ENCODE measurements at places on chromosomes 12 and 14.
A peak's percentile ranks its signal among the peaks of the same experiment; 100 is the strongest.

DNA sequence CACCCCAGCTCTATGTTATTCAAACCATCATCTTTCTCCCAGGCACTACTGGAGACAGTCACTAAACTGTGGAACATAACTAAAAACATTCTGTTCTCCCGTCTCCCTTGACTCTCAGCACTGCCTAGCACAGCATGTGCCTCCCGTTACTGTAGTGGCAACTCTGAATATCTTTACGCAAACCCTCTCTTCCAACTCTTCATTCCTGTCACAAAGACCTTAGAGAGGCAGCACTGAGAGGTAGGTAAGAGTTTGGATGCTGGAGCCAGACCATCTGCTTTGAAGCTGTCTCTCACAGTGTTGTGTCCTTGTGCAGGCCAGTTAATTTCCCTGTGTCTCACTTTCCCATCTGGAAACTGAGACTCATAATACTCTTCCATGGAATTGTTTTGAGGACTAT lies 108.1 kb downstream of the DIP2B start:
- no peak for DNase-seq

GRCh38 chr12:88036353-88036965 lies 7.3 kb upstream of the C12orf50 start:
- DNase-seq, result no peak

GRCh38 chr14:49014476-49014875 lies 571.7 kb downstream of the RPS29 start:
- DNase-seq, result no peak

DNA sequence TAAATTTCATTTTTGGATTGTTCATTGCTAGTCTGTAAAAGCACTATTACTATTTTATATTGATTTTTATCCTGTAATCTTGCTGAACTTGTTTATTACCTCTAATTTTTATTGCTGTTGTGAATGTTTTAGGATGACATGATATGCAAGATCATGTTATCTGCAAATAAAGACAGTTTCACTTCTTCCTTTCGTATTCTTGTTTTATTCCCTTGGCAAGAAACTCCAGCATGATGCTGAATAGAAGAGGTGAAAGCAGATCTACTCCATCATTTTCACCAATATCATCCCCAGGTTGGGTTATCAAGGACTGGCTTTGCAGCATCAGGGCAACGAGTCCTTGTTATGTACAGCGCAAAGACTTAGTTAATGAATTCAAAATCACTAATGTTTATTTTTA lies 2.7 kb upstream of the CLECL1 start:
- no peak for DNase-seq

GRCh38 chr12:6322969-6323339 lies 12.5 kb downstream of the PLEKHG6 start:
- no peak for DNase-seq

DNA sequence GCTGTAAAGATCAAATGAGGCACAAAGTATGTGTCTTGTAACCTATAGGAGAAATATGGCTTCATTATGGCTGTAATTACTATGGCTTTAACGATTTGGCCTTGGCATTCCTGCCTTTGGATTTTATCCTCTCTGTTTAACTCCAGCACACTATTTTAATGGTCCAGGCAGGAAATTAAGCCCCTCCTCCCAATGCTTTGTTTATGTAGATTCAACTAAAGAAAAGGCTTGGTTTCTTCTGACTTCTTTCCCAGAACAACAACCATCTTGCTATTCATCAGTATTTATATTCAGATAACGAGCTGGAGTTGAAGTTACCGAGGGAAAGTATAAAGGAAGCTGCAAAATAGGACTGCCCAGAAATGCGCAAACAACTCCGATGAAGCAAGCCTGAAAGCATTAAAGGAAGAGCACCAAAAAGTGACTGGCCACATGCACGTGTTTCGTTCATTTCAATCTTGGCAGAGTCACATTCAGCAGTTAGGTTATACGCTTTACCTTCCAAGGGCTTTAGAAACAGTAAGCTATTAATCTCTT lies 104.6 kb downstream of the NELL2 start:
- no peak for DNase-seq

DNA sequence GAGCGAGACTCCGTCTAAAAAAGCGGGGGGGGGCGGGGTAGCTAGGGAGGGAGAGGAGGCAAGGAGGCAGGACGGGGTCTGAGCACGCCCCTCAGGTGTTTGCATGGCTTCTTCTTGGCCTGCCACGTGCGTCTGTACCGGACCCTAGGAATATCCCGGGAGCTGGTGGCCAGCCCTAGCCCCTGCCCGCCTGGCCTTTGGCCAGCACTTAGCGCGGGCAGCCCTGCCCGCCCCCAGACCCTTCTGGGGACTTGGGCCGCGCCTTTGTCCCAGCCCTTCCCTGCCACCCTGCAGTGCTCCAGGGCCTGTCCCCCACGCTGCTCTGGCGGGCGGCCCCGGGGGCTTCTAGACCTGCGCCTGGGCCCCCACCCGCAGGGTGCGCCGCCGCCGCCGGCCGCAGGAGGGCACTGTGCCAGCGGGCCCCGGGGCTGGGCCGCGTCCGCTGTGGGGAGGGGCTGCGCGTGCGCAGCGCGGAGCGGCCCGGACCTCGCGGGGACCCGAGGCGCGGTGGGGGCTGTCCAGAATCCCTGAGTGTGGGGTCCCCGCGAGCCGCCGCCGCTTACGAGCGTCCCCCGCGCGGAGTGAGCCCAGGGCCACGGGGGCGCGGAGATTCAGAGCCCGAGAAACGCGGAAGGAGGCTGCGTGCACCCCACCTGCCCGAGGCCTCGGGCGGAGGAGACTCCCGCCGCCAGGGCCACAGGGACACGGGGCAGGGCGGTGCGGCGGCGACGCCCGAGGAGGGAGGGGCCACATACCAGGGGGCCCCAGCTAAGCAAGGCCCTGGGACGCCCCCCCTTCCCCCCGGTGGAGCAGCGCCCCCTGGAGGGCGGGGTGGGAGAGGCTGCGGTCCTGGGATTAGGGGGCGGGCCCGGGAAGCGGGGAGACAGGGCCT lies 21.0 kb downstream of the SLC25A29 start:
- peak; percentile 54 for DNase-seq

- DNase-seq, result no peak
These were observed 158.7 kb downstream of the DACT1 start for GRCh38 chr14:58796242-58797009.

DNA sequence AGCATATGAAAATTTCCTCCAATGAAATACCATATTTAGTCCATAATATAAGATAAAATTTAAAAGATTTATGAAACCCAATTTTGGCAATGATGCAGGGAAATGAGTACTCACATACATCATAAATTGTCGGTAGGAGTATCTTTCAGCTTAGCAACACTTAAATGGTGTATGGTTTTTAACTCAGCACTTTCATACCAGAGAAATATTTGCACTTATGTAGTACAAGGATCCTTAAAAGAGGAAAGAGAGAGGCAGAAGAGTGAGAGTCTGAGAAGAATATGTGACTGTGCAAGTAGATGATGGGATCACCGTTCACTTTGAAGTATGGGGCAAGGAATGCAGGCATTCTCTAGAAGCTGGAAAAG lies 379.3 kb upstream of the DCN start:
- no peak for DNase-seq

DNA sequence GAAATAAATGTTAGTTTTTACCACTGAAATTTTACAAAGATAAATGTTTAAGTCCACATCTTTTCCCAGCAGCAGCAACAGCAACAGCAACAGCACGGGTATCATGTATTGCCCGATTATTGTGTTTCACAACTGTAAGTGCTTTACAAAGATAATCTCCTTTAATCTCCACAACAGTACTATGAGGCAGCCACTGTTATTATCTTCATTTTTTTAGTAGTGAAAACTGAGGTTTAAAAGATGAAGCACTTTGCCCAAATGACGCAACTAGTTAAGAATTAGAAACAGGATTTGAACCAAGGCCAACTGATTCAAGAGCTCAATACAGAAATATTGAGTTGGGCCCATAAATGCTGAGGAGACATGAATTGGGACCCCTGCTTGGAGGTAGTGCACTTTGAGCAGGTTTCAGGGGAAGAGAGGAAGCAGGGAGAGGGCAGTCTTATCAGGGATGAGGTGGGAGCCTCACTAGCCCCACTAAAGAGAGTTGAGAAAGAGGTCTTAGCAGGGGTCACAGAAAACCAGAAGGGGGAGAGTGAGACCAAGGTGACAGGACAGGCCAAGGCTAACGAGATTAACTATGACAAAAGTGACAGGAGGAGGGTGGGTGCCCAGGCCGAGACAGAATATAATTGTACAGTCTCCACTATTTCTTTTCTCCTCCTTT lies 15.3 kb downstream of the KRT2 start:
- DNase-seq, result no peak

DNA sequence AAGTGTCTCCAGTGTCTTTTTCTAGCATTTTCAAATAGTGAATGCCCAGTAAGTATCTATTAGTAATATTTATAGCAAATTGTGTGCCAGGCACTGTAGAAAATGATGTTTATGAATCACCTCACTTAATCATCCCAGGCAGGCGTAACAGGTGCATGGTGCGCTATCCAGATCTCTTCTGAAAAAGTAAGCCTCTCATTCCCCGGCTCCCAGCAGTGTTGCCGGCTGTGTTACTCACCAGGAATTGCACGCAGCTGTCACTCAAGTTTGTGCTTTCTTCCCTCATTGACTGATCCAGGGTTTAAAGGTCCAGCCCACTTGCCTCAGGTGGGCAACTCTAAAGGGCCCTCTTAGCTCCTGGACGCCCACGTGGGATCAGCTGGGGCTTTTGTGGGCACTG lies 173.8 kb upstream of the RASSF8 start:
- DNase-seq, result no peak

DNA sequence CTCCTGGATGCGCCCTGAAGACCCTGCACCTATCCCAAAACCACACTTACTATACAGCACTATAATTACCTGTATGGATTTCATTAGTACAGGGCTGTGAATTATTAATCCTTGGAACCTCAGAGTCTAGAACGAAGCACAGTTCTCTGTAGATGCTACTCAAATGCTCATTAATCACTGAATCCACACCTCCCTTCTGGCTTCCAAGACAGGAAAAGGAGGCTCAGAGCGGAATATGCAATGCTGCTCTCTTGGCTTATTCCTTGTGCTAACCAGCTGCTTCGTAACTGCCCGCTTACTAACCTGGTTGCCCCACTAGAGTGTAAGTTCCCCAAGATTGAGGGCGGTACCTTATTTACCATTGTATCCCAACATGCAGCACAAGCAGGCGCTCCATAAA lies 39.1 kb upstream of the NUDT4 start:
- DNase-seq, result no peak

DNA sequence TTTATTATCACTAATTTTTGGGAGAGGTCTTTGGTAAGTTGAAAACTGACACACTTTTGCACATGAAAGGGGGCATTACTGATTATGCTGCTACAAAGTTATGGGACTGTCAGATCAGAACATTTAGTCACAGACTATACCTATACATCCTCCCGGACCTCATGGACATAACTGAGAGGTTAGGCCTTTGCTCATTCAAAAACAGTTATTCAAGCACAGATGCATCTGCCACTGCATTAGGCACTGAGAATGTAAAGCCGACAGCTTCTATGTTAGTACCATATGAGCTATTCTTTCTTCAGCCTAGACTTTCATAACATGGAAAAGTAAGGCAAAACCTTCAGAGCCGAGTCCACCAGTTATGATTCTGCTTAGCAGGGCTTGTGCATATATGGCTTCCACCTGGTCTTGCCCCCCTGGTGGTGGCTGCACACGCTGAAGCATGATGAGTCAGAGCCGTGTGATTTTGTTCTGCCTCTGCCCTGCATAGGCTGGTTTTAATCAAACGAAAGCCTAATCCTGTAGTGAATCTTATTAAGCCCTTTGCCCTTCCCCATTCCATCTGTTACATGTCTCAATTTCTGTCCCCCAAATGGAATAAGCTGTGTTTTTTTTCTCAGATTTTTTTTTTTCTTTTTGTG lies 21.8 kb upstream of the RNU6-8 start:
- DNase-seq, result no peak

- DNase-seq, result no peak
These were observed 36.0 kb upstream of the PPP4R3A start for GRCh38 chr14:91545946-91546716.

GRCh38 chr12:49923035-49923644 lies 19.4 kb upstream of the FAIM2 start:
- DNase-seq, result no peak

GRCh38 chr12:83763425-83763824 lies 1076.7 kb downstream of the TMTC2 start:
- no peak for DNase-seq

- no peak for DNase-seq
These were observed 10.0 kb downstream of the TMCC3 start for GRCh38 chr12:94640134-94640928.

DNA sequence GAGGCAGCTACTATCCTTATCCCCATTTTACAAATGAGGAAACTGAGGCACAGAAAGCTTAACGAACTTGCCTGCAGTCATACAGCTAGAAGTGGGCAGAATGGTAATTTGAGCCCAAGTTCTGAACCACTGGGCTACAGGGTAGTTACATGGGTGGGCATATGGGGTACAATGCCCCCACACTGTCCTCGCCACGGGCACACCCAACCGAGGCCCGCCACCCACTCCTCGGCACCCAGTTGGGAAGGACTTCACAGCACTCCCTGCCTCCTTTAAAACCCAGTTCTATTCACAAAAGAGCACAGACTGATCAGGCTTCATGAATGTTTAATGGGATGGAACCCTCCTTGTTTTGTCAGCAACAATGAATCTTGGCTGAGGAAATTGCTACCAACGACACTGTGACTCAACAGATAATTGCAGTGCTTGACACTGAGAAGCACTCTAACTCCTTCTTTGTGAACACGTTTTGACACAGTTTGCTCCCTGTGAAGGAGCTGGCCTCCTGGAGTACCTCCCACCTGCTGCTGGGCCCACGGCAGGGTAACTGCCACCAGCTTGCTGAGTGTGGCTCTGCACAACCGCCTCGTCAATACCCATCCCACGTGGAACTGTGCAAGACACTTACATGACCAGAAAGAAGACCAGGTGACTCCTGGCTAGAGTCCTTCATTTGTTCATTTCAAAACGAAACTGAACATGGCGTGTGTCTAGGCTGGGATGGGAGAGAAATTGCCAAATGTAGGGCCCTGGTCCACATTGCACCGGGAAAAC lies 63.5 kb downstream of the CLMN start:
- no peak for DNase-seq

DNA sequence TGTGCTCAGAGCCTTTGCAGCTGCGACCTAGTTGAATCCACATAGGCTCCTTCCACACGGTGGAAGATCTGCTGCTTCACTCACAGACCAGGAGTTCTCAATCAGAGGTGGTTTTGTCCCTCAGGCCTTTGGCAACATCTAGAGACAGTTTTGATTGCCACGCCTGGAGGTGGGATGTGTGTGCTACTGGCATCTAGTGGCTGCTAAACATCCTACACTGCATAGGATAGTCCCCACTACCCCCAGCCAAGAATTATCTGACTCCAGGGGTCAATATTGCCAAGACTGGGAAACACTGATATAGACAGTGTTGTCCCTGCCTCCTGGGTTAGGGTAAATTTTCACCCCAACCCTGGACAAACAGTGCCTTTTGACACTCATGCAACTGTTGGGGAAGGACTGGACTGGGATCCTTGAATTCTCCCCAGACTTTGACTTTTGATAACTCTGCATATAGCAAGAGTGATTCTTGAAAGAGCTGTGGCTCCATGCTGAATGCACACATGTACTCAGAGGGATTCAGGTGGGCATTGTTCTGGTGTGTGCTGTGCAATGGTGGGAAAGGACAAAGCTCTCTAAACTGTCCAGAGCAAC lies 39.8 kb downstream of the BAZ2A start:
- no peak for DNase-seq
